Stimulated activated naive CD8-positive, alpha-beta T cell treated with anti-CD3 and anti-CD28 coated beads, Interleukin-15, amount 100 ng/mL, for 72 hours (primary cell): ENCODE measurements at places on chromosomes 6 and 20.

DNA sequence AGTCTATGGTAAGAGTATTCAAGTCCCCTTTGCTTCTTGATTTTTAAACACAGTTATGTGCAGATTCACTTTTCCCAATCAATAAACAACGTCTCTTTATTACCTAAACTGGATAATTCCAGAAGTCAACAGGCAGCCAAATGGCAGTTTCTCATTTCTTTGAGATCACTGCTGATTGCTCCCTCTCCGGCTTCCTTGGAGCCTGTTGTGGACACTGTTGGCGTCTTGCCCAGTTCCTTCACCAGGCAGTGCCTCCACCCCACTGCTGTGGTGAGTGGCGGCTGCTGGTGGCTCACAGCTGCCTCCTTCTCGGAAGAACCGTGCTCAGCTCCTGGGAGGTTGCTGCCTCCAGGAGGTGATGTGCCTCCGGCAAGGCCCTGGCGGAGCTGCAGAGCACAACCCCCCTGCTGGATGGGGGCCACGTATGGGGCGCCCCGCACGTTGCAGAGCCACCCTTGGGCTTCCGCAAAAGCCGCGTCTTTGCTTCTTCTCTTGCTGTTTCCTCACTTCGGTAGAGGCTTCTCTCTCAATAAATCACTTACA lies 105.1 kb upstream of the CNKSR3 start:
- no peak for DNase-seq

DNA sequence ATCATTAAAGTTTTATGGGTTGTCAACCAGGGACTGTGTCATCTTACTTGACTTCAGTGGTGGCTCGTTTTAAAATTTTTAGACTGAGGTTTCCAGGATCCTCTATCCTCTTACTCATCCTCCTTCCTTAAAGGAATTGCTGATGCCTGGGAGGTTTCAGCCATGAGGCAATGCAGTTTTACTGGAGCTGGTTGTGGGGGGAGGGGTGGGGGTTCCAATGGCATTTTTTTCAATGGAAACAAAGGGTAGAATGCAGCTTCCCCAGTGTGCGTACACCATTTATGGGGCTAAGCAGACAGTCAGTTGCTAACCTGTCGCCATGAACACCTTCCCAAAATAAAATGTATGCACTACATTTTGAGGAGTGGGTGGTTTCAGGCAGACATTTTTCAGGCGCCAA lies 88.0 kb downstream of the METTL24 start:
- no peak for DNase-seq

- no peak for DNase-seq
Observed at GRCh38 chr20:699342-699741, 23.7 kb upstream of the SCRT2 start.

DNA sequence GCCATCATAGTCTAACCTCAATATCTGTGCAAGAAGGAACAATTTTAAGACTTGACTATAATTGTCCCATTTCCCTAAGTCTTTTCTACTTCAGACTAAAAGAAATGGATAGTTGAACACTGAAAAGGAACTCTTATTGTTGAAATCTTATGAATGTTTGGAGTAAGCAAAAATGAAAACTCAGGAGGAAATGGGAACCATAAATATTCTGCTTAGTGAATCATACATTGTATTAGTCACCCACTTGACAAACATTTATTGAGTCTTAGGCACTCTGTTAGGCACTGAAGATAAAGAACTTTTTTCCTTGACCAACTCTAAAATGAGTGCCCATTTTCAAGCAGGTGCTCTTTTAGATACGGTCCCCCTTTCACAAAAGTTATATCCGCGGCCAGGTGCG lies 8.7 kb downstream of the CCDC170 start:
- no peak for DNase-seq

DNA sequence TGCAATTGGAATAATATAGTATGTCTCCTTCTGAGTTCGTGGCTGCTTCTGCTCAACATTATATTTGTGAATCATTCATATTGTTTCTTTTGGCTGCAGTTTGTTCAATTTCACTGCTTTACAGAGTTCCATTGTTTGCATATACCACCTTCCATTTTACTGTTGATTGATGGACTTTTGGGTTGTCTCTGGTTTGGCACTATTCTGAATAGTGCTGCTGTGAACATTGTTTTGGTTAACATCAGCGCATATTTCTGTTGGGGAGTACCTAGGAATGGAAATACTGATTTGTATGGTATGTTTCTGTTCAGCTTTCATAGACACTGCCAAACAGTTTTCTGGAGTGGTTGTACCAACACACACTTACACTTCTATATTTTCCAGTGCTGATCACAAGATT lies 46.9 kb downstream of the UST start:
- no peak for DNase-seq

- no peak for DNase-seq
Observed at GRCh38 chr6:43865932-43866645, 96.1 kb downstream of the VEGFA start.
